ENCODE measurements at places on chromosomes 2 and 18. TPM values are rescaled to one million over a fixed set of nuclear protein-coding genes. Genes with fewer than 3 reads are reported as not detected.
A peak's percentile ranks its signal among the peaks of the same experiment; 100 is the strongest.

GRCh38 chr2:55296393-55296792 is 27.4 kb upstream of the MTIF2 start:
- DNase-seq: no peak

- DNase-seq: no peak
Observed at GRCh38 chr2:239382384-239382880, 18.4 kb downstream of the HDAC4 start.

The UGT1A6 gene
- total RNA-seq: not detected

GRCh38 chr2:201913201-201913600 is 106.9 kb downstream of the CDK15 start:
- no peak for DNase-seq

- no peak for DNase-seq
Observed at GRCh38 chr2:102436323-102436722, 13.4 kb downstream of the IL18RAP start.

- no peak for DNase-seq
Observed at GRCh38 chr2:2735041-2735440, 404.0 kb upstream of the MYT1L start.

GRCh38 chr2:5742126-5742525 is 49.9 kb downstream of the SOX11 start:
- no peak for DNase-seq

- no peak for DNase-seq
Observed at GRCh38 chr18:377088-377487, 109.2 kb upstream of the THOC1 start.

- no peak for DNase-seq
Observed at GRCh38 chr2:226215902-226216503, 583.6 kb downstream of the IRS1 start.

The DNAJC5G gene
- not detected for total RNA-seq

GRCh38 chr2:64054161-64054915 is 35.1 kb upstream of the VPS54 start:
- DNase-seq: no peak

DNA sequence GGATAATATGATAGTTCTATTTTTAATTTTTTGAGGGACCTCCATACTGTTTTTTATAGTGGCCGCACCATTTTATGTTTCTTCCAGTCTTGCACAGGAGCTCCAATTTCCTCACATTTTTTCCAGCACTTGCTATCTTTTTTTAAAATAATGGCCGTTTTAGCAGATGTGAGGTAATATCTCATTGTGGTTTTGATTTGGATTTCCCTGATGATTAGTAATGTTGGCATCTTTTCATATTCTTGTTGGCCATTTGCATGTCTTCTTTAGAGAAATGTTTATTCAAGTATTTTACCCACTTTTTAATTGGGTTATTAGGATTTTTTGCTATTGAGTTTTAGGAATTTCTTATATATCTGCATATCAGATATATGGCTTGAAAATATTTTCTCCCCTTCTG is 29.9 kb upstream of the NAPG start:
- no peak for DNase-seq

DNA sequence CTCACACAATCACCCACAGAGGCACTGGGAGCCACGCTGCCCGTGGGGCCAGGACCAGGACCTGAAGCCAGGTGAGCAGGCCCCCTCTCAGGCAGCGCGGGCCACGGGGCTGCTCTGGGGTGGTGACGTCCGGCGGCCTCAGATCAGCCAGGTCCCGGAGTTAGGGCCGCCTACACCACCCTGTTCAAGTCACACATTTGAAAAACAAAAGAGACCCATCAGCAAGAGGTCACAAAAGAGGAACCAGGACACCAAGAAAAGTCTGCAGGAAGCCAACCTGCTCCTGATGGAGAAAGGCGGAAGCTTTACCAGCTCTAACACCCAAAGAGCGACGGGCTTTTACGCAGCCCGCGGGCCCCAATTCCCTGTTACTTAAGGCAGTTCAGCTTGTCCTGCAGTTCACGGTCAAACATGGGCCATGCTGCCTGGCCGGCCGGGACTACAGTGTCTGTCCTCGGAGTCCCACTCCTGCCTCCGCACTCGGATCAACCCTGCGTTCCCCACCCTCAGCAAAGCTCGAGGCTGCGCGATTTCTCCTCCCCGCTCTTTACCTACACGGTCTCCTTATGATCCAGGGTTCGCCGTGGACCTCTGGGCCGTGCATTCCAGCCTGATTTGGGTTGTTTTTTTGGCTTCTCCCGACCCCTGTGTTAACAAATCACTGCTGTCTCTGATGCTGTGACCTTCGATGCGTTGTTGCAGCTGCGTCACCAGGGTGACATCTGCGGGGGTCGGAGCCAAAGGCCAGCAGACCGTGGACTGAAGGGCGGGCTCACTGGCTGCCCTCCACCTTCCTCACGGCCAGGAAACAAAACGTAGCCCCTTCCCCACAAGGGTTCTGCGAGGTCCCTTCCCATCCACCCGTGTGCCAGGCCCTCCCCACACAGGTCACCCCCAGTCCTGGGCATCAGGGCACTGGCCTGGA is 31.0 kb downstream of the SNORC start:
- no peak for DNase-seq

DNA sequence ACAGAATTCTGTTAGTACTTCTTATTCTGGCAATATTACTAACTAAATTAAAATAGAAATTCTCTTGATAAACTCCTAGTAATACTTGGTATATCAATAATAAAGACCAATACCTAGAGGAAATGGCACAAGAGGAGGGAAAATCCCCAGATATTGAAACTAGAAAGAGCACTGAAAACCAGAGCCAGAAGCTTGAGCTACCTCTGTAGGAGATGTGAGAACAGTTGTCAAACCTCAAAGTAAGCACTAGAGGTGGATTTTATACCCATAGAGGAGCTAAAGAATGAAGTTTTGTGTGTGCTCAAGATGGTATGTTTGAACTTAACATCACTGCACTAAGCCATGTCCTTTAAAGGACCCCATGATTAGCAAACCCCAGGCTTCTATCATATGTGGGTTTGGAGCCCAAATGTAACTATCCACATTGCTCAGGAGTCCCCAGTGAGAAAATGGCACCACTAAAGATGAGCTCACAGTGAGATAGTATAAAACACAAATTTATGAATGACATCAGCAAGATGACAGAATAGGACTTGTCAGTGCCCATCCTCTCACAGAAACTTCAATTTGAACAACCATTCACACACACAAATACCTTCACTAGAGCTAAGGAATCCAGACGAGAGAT is 122.1 kb downstream of the PKP4 start:
- DNase-seq: no peak

The MTCL1 gene
- 15.9 TPM for total RNA-seq

The ATRAID gene
- total RNA-seq: 37.5 TPM

The RBM44 gene
- 5.3 TPM for total RNA-seq

DNA sequence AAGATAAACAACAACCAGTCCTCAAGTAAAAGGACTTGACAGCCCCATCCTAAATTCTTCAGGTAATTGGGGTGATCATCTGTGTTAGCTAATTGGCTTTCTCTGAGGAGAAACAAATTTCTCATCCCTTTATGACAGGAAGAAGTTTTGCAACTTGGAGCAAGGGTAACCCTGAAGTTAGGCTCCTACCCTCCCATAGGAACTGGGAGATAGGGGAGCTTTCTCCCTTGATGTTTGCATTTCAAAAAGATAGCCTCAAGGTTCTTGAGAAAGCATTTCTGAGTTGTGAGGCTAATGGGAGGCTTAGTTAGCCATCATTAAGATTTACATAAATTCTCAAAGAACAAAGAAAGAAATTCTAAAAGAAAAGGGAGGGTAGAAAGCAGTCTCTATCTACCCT is 95.4 kb downstream of the MAP2 start:
- DNase-seq: no peak

GRCh38 chr18:50358844-50359243 is 16.0 kb upstream of the SKA1 start:
- no peak for DNase-seq

- DNase-seq: no peak
Observed at GRCh38 chr2:101676674-101677073, 20.8 kb upstream of the MAP4K4 start.

GRCh38 chr2:123717636-123718334 is 307.3 kb upstream of the CNTNAP5 start:
- DNase-seq: no peak

The FRZB gene
- 17.1 TPM for total RNA-seq

- DNase-seq: peak; percentile 18
Observed at GRCh38 chr2:85888020-85888683, 638 bp downstream of the ST3GAL5 start.

DNA sequence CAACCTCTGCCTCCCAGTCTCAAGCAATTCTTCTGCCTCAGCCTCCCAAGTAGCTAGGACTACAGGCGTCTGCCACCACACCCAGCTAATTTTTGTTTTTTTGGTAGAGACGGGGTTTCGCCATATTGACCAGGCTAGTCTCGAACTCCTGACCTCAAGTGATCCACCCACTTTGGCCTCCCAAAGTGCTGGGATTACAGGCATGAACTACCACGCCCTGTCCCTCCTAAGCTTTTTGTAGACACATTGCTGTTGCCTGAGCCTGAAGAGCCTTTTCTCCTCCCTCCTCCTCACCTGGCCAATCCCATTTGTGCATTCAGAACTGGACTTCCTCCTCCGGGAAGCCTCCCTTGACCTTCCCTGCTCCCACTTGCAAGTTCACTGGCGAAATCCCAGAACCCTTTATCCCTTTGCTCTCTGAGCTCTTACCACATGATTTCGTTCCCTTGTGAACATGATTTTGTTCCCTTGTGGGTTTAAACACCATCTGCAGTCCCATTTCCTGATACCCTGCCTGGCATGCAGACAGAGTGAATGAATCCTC is 2.6 kb downstream of the C2orf72 start:
- no peak for DNase-seq

DNA sequence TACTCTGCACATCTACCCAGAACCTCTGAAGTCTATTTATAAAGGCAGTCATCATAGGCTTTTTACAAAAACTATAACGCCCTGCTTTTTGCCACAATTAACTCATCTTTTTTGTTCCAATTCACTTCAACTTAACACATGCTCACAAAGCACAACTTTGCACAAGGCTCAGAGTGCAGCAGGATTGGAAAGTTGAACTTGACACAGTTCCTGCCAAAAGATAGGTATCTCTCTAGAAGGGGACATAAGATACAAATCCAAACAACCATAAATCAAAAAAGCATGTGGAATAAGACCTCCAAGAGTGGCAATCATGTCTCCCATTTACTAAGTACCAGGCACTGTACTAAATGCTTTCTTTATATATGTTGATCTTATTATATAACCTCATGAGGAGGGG is 36.2 kb downstream of the RPL37A start:
- no peak for DNase-seq

GRCh38 chr2:239912171-239912937 is 112.8 kb downstream of the NDUFA10 start:
- DNase-seq: no peak

GRCh38 chr18:44828080-44828479 is 147.4 kb downstream of the SETBP1 start:
- DNase-seq: no peak

GRCh38 chr2:39664888-39665591 is 677 bp upstream of the TMEM178A start:
- DNase-seq: no peak

The MYOM1 gene
- total RNA-seq: 0.82 TPM

The CCDC141 gene
- total RNA-seq: 1.2 TPM

The FZD7 gene
- 15.5 TPM for total RNA-seq

DNA sequence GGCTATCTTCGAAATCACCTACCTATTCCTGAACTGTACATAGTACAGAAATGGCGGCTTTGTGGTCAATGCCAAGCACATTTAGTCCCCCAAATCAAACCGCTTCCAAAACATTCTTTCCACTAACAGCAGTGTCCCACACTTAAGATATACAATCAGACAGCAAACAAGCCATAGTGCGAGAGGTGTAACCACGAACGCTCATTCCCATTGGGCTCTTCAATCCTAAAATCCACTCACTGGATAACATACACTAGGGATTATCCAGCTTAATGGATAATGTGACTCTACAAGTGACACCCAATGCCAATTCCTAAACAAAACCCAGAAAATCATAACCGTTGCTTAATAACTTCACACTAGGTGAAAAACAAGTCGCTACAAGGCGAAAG is 2.0 kb downstream of the XPO1 start:
- no peak for DNase-seq
